ENCODE measurements at places on chromosomes 11 and 22.

- no peak for DNase-seq
Observed at GRCh38 chr11:123977731-123978347, at the start of gene OR10S1. Gene OR10S1 (minus strand): TSS chr11:123977781. CDS start chr11:123977664, 117 bp downstream.

- no peak for DNase-seq
Observed at GRCh38 chr11:65611758-65612603, 2.0 kb downstream of the MAP3K11 start.

GRCh38 chr11:116814502-116814901 is 8.6 kb downstream of the APOA4 start:
- no peak for DNase-seq

DNA sequence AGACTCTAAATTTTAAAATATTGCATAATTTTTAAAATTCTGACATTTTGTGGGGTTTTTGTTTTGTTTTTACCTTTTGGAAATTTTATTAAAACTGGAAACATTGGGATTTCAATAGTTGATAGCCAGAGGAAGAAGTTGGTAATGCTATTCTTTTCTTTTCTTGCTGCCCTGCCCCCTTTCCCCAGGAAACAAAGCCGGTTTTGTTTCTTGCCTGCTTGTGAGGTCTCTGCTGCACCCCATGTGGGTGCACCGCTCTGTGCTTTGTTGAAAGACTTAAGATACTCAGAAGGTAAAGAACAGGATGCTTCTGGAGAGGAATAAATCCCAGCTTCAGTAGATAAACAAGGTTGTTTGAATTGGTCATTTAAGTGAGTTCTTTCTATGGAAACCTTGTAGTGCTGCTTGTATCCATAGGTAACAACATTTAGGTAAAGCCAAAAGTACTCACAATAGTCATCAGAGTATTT is 87.5 kb downstream of the YAP1 start:
- no peak for DNase-seq

DNA sequence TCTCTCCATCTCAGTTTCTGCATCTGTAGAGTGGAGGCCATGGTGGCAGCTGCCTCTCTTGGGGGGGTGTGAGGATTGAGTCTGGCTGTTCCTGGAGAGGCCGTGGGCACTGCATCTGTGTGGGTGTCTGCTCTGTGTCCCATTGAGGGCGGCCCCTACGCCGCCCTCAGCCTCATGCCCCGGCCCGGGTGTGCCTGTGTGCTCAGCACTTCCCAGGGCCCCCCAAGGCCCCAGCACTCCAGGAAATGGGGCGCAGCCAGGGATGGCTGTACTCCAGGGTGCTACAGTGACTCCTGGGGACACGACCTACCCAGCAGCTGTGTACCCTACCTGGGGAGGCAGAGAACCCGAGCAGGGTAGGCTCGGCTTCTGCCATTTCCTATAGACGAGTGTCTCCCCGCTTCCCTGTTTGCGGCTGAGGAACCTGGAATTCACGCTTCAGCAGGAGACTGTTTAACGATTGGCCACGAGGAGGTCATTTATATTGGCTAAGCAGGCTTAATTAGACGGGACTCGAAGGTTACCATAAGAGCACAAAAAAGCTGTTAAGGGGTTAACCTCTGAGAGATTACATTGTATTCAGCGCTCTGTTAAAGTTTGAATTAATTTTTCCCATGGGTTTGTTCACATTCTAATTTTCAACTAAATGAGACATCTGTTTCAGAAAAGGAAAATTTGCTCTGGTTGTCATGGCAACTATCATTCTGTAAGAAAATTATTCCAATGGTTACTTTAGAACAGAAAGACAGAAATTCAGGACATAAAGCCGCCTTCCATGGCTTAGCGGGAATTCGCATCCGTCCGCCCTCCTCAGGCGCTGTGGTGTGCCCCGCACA is 76.4 kb downstream of the MPPED1 start:
- DNase-seq: no peak

- DNase-seq: no peak
Observed at GRCh38 chr11:94678236-94678635, 89.9 kb upstream of the AMOTL1 start.

GRCh38 chr11:110766316-110766715 is 54.1 kb upstream of the ARHGAP20 start:
- no peak for DNase-seq

GRCh38 chr11:31824879-31825837 is 14.0 kb upstream of the PAX6 start:
- no peak for DNase-seq

GRCh38 chr11:47724041-47724729 is 9.0 kb upstream of the AGBL2 start:
- no peak for DNase-seq

- DNase-seq: no peak
Observed at GRCh38 chr11:2144544-2145248, 5.5 kb upstream of the IGF2 start.

- DNase-seq: no peak
Observed at GRCh38 chr22:37167176-37167980, 17.7 kb upstream of the IL2RB start.

GRCh38 chr11:78420796-78421209 is 3.2 kb upstream of the GAB2 start:
- DNase-seq: no peak

DNA sequence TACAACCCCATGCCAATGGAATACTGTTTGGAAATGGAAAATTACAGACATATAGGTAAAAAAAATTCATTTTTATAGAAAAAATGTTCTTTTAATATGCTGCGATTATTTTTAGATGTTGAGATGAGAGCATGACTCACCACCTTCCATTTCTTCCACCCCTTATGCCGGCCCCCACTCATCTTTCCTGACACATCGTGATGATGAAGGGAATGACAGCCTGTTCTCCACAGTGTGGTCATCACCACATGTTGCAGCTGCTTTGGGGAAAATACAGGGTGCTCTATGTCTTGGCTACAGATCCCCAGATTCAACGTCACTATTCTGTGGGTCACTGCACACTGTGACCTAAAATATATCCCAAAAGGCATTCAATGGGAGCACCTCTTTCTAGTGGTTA is 916.2 kb downstream of the METTL15 start:
- no peak for DNase-seq

- no peak for DNase-seq
Observed at GRCh38 chr22:23529166-23530103, 50.7 kb downstream of the IGLL1 start.

GRCh38 chr11:32643526-32643925 is 59.9 kb downstream of the EIF3M start:
- DNase-seq: no peak

DNA sequence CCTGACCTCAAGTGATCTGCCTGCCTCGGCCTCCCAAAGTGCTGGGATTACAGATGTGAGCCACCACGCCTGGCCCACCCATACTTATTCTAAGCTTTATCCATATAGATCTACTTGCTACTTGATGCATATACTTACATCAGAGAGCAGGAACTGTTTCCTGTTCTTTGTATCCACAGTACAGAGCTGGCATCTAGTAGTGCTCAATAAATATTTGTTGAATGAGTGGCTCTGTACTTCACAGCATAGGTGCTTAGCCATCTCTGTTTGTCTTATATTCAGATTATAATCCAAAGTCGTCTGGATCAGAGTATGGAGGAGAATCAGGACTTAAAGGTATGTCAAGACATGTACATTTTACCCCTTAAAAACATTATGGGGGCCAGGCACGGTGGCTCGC is 38.6 kb upstream of the DLAT start:
- DNase-seq: no peak

- DNase-seq: no peak
Observed at GRCh38 chr11:114228435-114229411, 67.5 kb upstream of the NNMT start.

- DNase-seq: no peak
Observed at GRCh38 chr22:23533328-23533762, 46.7 kb downstream of the IGLL1 start.

- peak; percentile 40 for DNase-seq
Observed at GRCh38 chr11:73295241-73295995, 12.7 kb upstream of the ARHGEF17 start.

GRCh38 chr11:28003615-28004014 is 104.3 kb downstream of the KIF18A start:
- no peak for DNase-seq

GRCh38 chr22:20396639-20397038 is 2.7 kb downstream of the ZNF74 start:
- DNase-seq: no peak

Measured in activated T-helper 9 cell treated with anti-CD3 and anti-CD28 coated beads, Interleukin-2, amount 50 U/mL, for 16 hours (primary cell).